Spinal cord (tissue), 10 donors: ENCODE measurements at places on chromosomes 7 and 10. TPM values are rescaled to one million over a fixed set of nuclear protein-coding genes. Genes with fewer than 3 reads are reported as not detected.
A peak's percentile ranks its signal among the peaks of the same experiment; 100 is the strongest.

- DNase-seq: no peak
- no peaks in the 10 kb centered on the region for H3K36me3 ChIP-seq
- H3K27ac ChIP-seq: peak overlapping the region; percentile 91
Observed at GRCh38 chr7:36034020-36034419, 119.0 kb upstream of the EEPD1 start.

GRCh38 chr7:27155816-27156507, 513 bp downstream of the HOXA7 start:
- peaks cover 11% of the 10 kb centered on the region for H3K27me3 ChIP-seq
- peak; percentile 78 for DNase-seq
- H3K27ac ChIP-seq: peak overlapping the region; percentile 99
- H3K4me1 ChIP-seq: peaks cover 82% of the 10 kb centered on the region
- H3K4me3 ChIP-seq: peak overlapping the region; percentile 74

DNA sequence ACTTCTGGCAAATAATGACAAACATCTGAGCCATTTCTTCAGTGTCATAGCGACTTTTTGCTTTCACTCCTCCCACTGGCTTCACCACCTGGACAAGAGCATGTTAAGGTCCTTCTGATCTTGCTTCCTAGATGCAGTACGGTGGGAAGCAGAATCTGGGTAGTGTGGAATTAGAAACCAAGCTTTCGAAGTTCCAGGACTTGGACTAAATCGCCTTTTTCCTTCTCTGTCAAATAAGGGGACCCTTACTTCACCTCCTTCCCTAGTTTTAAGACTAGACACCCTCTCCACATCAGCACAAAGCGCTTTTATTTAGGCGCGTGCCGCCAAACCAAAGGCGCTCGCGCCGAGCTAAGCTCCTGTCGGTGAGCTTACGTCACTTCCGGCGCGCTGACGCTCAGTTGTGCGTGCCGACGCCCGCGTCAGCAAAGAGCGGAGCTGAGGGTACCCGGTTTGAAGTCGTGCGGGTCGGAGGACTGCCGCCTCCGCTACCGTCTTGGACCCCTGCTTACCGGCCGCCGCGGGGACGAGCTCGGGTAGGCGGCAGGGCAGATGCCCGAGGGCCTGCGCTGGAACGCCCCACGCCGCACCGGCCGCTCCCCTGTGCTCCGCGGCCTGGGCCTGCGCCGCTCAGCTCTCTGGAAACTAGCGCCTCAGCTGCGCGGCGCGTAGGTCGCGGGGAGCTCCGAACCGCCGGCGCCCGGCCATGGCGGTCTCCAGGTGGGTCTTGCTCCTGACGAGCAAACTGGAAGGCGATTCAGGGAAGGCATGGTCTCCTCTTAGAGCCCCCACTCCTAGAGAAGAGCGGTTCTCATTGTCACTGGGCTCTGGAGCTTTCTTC, at the start of gene BTAF1:
Gene BTAF1, plus strand, starts transcription at position 400 of the 841 bp plus-strand sequence. Its CDS starts 307 bp downstream, at position 707.
- H3K27me3 ChIP-seq: no peaks in the 10 kb centered on the region
- H3K4me3 ChIP-seq: peak within 1 kb of the TSS; percentile 89
- peak; percentile 98 for DNase-seq
- peaks cover 10% of the 10 kb centered on the region for H3K4me1 ChIP-seq

DNA sequence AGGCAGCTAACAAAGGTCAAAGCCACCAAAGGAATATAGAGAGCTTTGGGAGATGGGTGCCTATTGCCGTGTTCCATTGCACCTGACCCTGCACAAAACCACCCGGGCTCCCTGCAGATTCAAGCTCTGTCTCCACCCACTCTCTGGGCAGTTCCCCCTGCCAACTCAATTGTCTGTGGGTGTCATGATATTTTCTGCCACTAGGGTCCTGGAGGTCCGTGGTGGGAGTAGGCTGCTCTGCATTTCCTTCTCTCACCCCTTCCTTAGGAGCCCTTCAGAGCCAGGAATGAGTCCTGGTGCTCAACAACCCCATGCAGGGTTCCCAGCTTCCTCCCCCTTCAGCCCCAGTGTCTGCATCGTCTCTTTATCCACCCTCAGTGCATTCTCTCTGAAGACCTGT, 34.1 kb downstream of the PNLIPRP2 start:
- no peaks in the 10 kb centered on the region for H3K4me1 ChIP-seq
- no peak overlapping the region for H3K4me3 ChIP-seq
- H3K27ac ChIP-seq: no peak overlapping the region
- DNase-seq: no peak
- H3K27me3 ChIP-seq: no peaks in the 10 kb centered on the region
- H3K36me3 ChIP-seq: no peaks in the 10 kb centered on the region

GRCh38 chr7:49926720-49927119, 153.3 kb downstream of the VWC2 start:
- no peaks in the 10 kb centered on the region for H3K36me3 ChIP-seq
- no peaks in the 10 kb centered on the region for H3K4me1 ChIP-seq
- H3K27ac ChIP-seq: no peak overlapping the region
- no peaks in the 10 kb centered on the region for H3K27me3 ChIP-seq
- no peak for DNase-seq

DNA sequence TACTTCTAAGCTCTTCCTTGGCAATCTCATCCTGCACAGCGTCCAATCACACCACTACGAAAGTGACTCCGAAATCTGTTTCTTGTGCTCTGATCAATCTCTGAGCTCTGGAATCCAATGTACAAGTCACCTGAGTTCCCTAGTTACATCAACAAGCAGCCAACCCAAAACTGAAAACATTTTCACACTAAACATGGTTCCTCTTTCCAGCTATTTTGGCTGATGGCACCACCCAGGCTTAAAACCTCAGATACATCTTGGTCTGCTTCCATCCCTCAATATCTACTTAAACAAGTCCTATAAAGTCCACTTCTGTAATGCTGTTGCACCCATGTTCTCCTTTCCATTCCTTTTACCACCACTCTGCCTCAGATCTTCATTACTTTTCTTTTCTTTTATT, 3.6 kb downstream of the BLOC1S2 start:
- H3K4me3 ChIP-seq: no peak overlapping the region
- no peaks in the 10 kb centered on the region for H3K27me3 ChIP-seq
- H3K27ac ChIP-seq: no peak overlapping the region
- H3K4me1 ChIP-seq: peaks cover 21% of the 10 kb centered on the region
- H3K36me3 ChIP-seq: peaks cover 14% of the 10 kb centered on the region

GRCh38 chr7:46385662-46386309, 464.7 kb upstream of the IGFBP3 start:
- no peaks in the 10 kb centered on the region for H3K4me1 ChIP-seq
- no peak overlapping the region for H3K4me3 ChIP-seq
- no peak overlapping the region for H3K27ac ChIP-seq
- no peaks in the 10 kb centered on the region for H3K27me3 ChIP-seq
- no peaks in the 10 kb centered on the region for H3K36me3 ChIP-seq
- DNase-seq: no peak

GRCh38 chr10:124032087-124032935, 61.1 kb downstream of the CHST15 start:
- H3K4me3 ChIP-seq: no peak overlapping the region
- H3K4me1 ChIP-seq: peaks cover 24% of the 10 kb centered on the region
- no peak for DNase-seq

DNA sequence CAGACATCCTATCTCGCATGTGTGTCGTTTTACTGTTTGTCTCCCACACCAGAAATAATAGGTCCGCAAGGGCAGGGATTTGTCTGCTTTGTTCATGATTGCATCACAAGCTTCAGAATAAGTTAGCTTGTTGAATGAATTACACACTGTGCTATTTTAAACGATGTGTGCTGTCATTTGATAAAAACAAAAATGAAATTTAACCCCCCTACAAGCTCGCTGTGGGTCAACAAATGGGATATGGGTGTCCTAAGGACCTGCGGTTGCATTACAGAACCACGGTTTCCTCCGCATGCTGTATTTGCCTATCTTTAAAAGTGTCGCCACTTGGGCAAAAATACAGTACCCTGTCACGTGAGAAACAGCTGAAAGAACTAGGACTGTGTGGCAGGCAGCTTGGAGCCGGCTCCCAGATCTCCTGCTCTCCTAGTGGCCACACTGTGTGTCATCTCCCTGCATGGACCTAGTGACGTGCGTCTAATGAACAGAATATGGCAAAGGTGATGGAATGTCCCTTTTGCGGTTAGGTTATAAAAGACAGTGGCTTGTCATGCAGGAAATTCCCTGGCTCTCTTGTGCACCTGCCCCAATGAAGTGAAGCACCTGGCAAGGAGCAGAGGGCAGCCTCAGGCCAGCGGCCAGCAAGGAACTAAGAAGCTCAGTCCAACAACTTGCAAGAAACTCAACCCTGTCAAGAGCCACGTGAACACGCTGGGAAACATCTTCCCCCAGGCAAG, 32.9 kb upstream of the CRYGN start:
- peaks cover 17% of the 10 kb centered on the region for H3K4me1 ChIP-seq
- no peaks in the 10 kb centered on the region for H3K27me3 ChIP-seq
- no peak overlapping the region for H3K4me3 ChIP-seq
- DNase-seq: no peak

- no peaks in the 10 kb centered on the region for H3K36me3 ChIP-seq
- H3K4me1 ChIP-seq: peaks cover 41% of the 10 kb centered on the region
- peak overlapping the region; percentile 72 for H3K4me3 ChIP-seq
- peaks cover 24% of the 10 kb centered on the region for H3K27me3 ChIP-seq
Observed at GRCh38 chr7:28957751-28958234, 337 bp downstream of the TRIL start.

GRCh38 chr10:69337296-69338132, 59.2 kb downstream of the HK1 start:
- H3K27me3 ChIP-seq: no peaks in the 10 kb centered on the region
- H3K36me3 ChIP-seq: peaks cover 14% of the 10 kb centered on the region
- peak overlapping the region; percentile 50 for H3K27ac ChIP-seq
- H3K4me3 ChIP-seq: no peak overlapping the region
- H3K4me1 ChIP-seq: peaks cover 45% of the 10 kb centered on the region
- DNase-seq: no peak

DNA sequence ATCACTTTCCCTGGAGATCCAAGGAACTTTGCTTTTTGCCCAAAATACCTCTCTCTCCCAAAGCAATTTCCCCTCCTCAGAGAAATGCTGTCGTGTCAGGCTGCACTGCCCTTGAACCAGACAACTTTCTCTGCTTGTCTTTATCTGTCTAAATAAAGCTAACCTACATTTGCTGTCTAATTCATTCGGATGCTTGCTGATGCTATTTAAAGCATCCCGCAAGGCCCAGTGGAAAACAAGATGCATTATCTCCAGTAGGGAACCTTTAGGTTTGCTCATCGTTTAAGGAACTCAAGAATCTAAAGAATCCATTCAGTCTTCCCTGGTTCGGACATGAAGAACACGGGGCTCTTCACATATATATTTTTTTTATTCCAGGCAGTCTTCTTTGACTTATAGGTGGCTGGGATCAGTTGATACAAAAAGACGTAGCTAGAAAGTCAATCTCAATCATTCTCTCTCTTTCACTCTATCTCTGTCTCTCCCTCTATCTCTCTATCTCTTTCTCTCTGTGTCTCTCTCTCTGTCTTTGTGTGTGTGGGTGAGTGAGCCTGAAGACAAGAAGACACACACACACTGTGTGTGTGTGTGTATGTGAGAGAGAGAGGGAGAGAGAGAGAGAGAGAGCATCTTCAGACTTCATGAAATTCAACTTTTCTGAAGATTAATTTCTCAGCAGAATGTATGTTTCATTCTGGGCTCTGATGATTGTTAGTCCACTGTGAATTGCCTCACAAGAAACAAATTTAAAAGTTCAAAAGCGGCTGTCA, 92.8 kb upstream of the MKLN1 start:
- no peak for DNase-seq
- H3K36me3 ChIP-seq: no peaks in the 10 kb centered on the region
- no peak overlapping the region for H3K4me3 ChIP-seq
- H3K27me3 ChIP-seq: no peaks in the 10 kb centered on the region
- H3K4me1 ChIP-seq: no peaks in the 10 kb centered on the region

DNA sequence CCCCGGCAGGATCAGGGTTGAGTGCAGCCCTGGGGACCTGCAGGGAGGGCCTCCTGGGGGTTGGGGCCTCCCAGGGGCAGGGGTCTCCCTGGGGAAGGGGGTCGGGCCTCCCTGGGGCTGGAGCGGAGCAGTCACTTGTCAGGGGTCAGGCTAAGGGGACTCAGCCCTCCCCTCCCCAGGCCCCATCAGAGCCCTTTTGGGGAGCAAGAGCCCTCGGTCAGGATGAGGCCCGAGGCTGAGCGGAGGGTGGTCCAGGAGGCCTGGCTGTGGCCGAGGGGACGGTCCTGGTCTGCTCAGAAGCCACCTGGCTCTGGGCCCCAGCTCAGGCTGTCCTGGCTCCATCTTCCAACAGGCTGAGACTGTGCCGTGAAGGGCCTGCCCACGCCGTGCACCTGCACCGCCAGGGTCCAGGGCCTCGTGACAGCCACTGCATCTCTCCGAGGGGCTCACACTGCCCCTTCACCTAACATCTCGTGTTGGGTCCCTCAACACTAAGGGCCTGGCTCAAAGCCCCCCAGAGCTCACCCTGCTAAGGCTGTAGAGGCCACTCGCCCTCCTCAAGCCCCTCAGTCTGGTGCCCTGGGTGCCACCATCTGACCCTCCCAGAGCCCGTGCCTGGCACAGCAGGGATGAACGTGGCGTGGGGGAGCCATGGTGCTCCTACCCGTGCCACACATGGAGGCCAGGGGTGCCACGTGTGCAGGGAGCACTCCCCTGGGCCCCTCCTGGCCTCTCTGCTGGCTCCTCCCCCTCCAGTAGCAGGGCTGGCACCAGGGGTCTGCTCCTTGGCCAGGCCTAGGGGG, 12.9 kb downstream of the BHLHA15 start:
- H3K4me1 ChIP-seq: no peaks in the 10 kb centered on the region
- DNase-seq: no peak
- H3K27me3 ChIP-seq: no peaks in the 10 kb centered on the region

DNA sequence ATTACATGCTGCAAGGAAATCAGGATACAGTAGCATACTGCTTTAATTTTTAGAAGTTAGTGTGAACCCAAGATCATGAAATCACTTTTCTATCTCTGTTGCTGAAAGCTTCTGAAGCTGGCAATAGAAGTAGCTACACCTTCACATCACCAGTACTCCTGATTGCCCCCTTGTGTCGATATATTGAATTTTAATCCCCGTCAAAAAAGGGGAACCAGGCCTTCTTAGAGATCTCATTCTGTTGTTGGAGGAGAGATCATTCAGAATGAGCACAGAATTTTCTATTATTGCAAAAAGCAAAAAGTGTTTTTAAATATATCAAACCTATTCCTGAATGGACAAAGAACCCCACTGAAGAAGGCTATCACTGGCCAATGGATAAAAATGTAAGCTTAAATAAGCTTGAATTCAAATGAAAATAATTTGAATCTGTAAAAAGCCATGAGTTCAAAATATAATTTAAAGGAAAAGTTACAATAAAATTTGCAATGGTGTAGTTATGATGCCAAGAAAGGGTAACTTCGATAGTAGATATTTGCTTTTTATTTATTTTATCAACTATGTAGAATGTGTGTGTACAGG, 39.7 kb upstream of the TEX47 start:
- no peak overlapping the region for H3K27ac ChIP-seq
- no peak overlapping the region for H3K4me3 ChIP-seq
- H3K36me3 ChIP-seq: no peaks in the 10 kb centered on the region
- H3K4me1 ChIP-seq: no peaks in the 10 kb centered on the region

Gene FLNC
- total RNA-seq: 125 TPM

Gene KLF14
- total RNA-seq: 0.22 TPM

Gene HMX2
- total RNA-seq: not detected

Gene ELN
- 203 TPM for total RNA-seq

Gene ZNF248
- 40.1 TPM for total RNA-seq

Gene ANLN
- total RNA-seq: 35.5 TPM

Gene RET
- 49.9 TPM for total RNA-seq

Gene FUOM
- 3.4 TPM for total RNA-seq
